Tibial nerve (tissue), 4 donors: ENCODE measurements at places on chromosomes 7 and 10.
A peak's percentile ranks its signal among the peaks of the same experiment; 100 is the strongest.

DNA sequence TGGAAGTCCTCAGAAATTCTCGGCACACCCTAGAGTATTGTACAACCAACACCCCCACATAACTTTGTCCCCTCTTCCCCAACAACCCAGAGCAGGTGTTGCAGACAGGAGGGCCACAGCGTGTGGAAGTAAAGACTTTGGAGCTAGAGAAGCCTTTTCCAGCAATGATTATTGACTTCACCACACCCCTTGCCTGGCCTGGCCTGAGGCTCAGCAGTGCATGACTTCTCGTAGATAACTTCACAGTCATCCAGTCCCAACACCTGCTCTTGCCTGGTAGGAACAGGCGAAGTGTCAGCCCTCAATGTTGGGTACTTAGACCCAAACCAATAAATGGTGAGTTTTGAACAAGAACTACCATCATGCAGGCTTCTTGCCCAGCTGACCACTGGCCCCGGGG lies 36.7 kb downstream of the GOT1 start:
- DNase-seq, result no peak

- DNase-seq, result no peak
Observed at GRCh38 chr10:85934586-85934985, 432.0 kb downstream of the GRID1 start.

DNA sequence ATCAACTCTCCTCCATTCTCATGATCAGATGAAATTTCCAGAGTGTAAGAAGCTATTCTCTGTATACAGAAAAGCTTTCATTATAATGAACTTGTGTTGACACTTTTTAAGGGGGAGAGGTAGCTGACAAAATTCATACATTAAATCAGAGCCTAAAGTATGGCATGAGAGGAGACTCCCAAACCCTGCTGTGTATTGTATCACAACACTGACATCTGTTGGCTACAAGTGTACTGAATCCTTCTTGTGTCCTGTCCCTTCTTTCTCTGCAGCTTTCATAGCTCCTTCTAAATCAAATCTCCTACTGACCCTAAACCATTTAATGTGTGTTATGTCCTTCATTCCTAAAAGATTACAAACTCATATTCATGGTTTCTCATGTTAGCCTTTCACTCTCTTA lies 70.9 kb downstream of the GCC1 start:
- DNase-seq, result no peak

DNA sequence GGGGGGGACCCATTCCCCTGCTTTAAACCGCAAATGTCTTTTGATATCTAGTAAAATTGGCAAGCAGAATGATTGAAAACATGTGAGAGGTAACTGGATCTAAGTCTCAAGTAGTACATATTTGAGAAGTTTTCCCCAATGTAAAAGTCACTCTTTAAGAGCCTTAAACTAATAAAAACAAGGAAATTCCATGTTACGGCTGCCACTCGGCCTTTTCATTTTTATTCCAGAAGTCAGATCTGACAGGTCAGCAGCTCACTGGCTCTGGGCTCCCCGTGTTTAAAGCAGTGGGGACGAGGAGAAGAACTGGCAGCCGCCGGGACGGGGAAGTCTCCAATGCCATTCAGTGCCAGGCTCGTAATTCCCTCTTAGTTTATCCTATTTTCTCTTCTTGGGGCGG lies 80.7 kb downstream of the CUX1 start:
- DNase-seq, result no peak

- DNase-seq, result no peak
Observed at GRCh38 chr7:15977663-15978062, 291.2 kb upstream of the MEOX2 start.

DNA sequence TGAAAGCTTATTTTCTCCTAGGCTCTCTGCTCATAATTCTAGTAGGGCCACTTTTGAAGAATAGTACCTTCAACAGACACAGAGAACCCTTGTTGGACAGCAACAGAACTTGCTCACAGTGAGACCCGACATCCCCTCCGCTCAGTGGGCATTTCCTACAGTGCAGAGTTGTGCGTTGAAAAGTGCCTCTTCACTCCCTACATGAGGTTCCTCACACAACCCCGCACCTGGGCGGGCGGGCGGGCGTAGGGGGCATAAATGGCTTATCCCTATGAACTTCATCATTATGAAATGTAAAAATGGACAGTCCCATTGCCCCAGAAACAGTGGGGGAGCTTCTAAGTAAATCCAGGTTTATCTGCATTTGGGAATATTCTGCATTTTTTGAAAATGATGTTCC lies 174.9 kb downstream of the MGMT start:
- DNase-seq, result no peak

DNA sequence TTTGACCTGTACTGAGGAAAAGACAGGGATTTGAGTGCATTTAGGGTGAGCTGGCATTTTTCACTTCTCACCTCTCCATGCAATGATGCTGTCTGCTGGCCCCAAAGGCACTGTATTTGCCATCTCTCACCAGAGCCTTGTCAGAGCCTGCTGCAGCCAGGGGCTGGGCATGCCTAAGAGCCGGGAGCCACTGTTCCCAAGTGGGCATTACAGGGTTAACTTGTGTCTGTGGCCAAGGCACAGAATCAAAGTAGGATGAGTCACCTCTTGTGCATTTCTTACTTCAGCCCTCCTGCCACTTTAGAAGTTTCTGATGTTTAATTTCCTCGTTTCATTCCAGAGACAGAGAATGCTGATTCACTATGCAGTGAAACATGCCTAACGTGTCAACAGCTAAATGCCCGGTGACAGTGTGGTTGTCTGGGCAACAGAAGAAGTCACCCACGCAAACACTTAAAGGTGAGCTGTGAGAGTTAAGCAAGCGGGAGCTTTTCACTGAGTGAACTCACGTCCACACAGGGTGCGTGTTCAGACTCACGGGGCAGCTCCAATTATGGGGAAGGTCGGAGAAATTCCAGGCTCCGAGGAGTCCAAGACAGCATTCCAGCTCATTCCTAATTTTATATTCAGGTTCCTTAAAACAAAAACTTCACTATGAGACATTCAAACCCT lies 57.1 kb upstream of the IGFBP3 start:
- no peak for DNase-seq

GRCh38 chr10:4835494-4835918 lies 9.5 kb downstream of the AKR1E2 start:
- no peak for DNase-seq

GRCh38 chr10:57638411-57638810 lies 629.3 kb downstream of the IPMK start:
- DNase-seq, result no peak

GRCh38 chr10:58554316-58554715 lies 41.6 kb downstream of the BICC1 start:
- no peak for DNase-seq

- DNase-seq, result no peak
Observed at GRCh38 chr10:123165445-123166072, 11.4 kb downstream of the BUB3 start.

DNA sequence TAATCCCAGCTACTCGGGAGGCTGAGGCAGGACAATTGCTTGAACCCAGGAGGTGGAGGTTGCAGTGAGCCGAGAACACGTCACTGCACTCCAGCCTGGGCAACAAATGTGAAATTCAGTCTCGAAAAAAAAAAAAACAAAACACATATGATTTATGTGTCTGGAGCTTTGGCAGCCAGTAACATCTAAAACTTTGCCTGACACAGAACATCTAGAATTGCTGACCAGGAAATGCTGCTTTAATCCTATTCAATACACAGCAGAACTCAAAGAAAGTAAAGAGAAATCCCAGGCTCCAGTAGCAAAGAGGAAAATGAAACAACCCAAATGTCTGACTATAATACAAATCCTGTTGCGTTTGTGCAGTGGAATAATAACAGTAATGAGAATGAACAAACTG lies 4.5 kb upstream of the CCDC6 start:
- DNase-seq, result no peak

- DNase-seq, result no peak
Observed at GRCh38 chr10:43452356-43452914, 15.5 kb downstream of the ZNF487 start.

DNA sequence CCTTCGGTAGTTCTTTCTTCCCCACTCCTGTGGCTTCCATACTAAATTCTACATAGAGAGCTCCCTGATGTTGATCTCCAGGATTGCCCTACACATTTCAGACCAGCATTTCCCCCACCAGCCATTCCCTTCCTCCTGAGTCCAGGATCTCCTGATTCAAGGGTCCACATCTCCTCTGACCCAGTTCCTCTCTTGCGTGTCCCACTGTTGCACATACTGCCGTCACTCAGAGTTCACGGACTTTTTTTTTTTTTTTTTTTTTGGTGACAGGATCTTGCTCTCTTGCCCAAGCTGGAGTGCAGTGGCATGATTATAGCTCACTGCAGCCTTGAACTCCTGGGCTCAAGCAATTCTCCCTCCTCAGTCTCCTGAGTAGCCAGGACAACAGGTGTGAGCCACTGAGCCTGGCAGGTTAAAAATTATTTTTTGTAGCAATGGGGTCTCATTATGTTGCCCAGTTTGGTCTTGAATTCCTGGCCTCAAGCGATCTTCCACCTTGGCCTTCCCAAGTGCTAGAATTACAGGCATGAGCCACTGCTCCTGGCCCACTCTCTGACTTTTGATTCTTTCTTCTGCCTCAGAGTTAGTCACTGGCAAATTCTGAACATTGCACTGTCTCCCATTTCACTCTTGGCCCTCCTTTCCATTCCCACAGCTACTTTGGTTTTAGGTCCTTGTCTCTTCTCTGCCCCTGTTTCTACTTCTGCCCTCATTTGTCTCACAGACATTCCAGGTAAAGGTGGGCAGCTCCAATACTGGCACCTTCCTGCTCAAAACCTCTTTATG lies 29.6 kb upstream of the ZRANB1 start:
- no peak for DNase-seq

GRCh38 chr10:28878236-28878970 lies 201.1 kb downstream of the BAMBI start:
- no peak for DNase-seq

- DNase-seq, result no peak
Observed at GRCh38 chr7:49172639-49173038, 248.3 kb downstream of the CDC14C start.

DNA sequence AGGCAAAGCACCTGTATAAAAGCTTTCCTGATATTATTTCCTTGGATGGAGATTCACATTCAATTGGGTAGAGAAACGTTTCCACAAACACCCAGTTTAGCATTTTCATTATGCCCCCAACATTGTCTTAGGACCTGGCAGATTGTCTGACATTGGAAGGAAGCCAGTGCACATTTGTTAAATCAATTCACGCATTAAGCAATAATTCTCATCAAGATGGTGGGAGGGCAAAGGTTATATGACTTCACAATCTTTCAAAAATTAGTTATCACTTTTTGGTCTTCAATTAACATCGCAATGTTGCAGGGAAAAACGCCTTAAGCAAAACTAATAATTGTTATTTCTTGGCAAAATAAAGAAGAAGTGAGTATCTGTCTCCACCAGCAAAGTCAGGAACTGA lies 16.4 kb downstream of the OPALIN start:
- no peak for DNase-seq

- DNase-seq, result no peak
Observed at GRCh38 chr7:146858690-146859089, 742.1 kb downstream of the CNTNAP2 start.

- DNase-seq, result no peak
Observed at GRCh38 chr10:119313644-119314043, 106.3 kb downstream of the GRK5 start.

DNA sequence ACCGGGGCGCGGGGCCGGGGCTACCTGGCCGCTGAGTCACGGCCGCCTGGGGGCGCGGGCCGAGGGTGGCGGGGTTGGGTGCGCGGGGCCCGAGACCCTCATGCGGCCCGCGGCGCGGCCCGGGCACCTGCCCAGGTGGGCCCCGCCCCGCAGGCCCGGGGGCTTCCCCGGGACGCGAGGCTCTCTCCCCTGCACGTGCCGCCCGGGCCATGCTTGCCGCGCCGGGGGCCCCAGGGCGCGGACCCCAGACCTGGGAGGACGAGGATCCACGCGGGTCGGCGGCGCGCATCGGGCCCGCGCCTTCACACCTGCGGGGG lies 402 bp downstream of the MAFK start:
- no peak for DNase-seq

DNA sequence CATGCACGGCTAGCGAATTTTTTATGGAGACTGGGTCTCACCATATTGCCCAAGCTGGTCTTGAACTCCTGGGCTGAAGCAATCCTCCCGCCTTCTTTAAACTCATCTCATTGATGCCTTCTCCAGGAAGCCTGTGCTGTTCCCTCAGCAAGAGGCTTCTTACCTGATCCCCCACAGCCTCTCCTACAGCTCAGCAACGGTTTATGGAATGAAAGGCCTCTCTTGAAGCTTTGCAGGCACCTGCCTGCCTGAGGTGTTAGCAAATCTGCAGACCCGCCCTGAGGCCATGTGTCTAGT lies 468 bp upstream of the TRIM56 start:
- no peak for DNase-seq

DNA sequence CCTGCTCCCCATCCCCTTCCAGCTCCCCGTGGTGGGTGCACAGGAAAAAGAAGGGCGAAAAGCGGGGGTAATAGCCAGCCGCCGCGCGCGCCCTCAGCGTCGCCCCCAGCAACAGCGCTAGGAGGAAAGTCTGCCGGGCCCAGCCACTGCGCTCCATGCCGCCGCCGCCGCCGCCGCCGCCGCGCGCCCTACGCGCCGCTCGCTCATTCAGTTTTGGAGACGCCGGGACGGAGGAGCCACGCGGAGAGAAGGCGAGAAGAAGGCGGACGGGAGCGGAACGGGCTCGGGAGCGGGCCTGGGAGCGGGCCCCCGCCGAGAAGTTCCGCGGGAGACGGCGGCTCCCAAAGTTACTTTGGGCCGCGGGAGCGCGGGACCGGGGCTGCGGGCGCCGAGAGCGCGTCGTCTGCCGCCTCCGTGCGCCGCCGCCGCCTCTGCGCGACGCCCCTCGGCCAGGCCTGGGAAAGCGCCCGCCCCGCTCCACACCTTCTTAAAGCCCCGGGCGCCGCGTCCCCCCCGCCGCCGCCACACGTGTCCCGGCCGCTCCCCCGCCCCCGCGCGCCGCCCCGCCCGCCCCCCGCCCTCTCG lies at the start of gene RELN:
TSS of gene RELN (minus strand) at position 459 of the 585 bp plus-strand sequence. CDS start at position 157, 302 bp downstream.
- no peak for DNase-seq

DNA sequence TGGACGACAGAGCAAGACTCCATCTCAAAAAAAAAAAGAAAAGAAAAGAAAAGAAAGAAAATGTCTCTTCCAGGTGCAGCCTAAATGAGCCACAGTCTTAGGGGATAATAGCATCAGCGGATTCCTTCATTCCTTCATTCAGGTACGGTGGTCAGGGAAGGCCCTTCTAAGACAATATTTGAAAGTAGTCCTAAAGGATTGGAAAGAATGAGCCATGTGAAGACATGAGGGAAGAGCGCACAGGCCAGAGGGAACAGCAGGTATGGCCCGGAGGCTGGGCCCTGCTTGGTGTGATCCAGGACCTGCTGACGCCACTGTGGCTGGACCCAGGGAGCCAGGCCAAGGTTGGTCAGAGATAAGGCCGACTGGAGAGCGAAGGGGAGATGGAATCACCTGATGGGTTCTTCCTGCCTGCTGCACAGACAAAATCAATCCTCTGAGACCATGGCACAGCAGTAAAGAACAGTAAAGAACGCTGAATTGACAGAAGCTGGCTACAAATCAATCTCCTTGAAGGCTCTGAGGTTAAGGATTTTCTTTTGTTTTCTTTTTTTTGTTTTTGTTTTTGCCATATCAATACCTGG lies 16.3 kb upstream of the MKRN1 start:
- no peak for DNase-seq

- peak; percentile 32 for DNase-seq
Observed at GRCh38 chr7:108016841-108017775, 14.1 kb upstream of the LAMB1 start.
